ENCODE measurements at places on chromosomes 7 and 10.

- DNase-seq: no peak
Measured at GRCh38 chr10:120251821-120252442, 205.1 kb upstream of the PLPP4 start.

DNA sequence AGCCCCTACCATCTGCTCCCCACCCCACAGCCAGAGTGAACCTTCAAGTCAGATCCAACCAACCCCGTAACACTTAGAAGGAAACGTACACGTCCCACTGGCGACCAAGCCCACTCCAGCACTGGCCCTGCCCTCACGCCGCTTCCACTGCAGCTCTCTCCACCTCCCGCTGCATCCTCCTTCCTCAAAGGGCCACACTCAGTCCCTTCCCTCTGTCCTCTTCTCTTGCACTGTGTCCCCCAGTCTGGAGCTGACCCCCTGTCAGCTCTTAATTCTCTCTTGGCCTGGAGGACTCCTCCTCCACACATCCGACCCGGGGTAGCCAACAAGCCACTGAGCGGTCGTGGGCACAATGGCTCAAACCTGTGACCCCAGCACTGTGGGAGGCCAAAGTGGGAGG is 85.8 kb downstream of the PROSER2 start:
- DNase-seq: no peak

- DNase-seq: peak; percentile 7
Measured at GRCh38 chr10:90871279-90871765, 452 bp upstream of the RPP30 start.

GRCh38 chr10:47111329-47111862 is 188.6 kb upstream of the GDF10 start:
- no peak for DNase-seq

All from NCI-H187 treated with DMSO at 0.1 percent for 48 hours (cell line).